ENCODE measurements at places on chromosomes 7 and 10.

GRCh38 chr7:126948664-126949063 is 304.1 kb downstream of the GRM8 start:
- DNase-seq: no peak

DNA sequence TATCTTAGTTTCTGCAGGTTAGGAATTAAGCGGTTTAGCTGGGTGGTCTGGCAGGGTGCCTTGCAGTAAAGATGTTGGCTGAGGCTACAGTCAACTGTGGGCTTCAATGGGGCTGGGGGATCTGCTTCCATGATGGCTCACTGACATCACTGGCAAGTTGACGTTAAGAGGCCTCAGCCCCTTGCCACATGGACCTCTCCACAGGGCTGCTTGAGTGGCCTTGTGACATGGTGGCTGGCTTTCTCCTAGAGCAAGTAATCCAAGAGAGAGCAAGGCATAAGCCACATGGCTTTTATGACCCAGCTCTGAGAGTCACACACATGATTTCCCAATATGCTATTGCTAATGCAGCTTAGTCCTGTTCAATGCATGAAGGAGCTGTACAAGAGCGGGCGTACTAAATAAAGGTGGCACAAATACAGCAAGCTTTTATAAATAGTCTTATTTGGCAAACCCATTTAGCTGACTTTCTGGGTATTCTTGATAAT is 109.1 kb downstream of the SEPTIN7 start:
- DNase-seq: no peak

DNA sequence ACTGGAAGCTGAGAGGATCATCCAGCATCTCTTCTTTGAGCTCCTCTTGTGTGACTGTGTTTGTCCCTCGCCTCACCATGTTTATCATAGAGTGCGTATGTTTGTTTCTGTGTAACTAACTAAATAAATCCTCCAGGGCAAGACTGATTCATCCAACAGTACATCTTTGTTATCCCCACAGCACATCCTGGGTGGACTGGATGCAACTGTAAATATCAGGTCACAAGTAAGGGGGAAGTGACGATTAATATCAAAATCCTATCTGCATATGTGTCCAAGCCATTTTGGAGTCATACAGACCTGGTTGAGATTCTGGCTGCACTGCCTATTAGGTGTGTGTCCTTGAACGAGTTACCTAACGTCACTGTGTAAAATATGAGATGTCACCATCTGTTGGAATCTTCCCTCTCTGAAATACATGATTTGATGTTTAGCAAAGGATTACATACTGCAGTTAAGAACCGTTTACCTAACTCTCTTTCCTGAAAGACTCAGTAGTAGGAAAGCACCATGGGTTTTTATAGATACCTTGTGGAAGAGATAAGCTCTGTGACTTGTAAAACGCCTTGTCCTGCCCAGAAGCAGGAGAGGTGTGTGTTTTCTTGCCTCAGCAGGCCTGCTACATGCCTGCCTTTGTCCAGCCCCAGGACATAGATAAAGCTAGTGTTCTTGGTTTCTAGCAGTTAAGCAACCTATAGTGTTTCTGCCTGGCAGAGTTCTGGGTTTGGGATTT is 25.8 kb downstream of the WBP1L start:
- no peak for DNase-seq

GRCh38 chr7:34087892-34088891 is 182.9 kb downstream of the BMPER start:
- no peak for DNase-seq

- DNase-seq: no peak
These were observed 83.7 kb downstream of the CARD11 start for GRCh38 chr7:2959828-2960599.

All from nucleus accumbens (tissue), 56 donors.